ENCODE measurements at places on chromosomes 2 and 18.
A peak's percentile ranks its signal among the peaks of the same experiment; 100 is the strongest.

DNA sequence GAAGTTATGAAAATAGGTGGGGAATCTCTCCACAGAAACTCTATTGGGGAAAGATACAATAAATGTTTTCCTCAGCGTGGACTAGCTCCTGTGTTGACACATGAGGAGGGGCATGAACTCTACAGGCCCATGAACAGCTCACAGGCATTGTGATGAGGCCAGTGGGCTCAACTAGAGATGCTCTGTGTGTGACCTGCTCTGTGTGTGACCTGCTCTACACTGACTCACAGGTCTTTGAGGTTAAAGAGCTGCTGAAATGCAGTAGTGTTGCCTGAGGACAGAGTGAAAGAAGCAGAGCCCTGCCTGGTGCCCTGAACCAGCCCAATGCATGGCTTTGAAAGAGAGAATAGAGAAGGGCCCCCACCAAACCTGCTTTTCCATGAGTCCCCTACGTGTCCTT lies 117.6 kb downstream of the MCFD2 start:
- DNase-seq, result no peak

DNA sequence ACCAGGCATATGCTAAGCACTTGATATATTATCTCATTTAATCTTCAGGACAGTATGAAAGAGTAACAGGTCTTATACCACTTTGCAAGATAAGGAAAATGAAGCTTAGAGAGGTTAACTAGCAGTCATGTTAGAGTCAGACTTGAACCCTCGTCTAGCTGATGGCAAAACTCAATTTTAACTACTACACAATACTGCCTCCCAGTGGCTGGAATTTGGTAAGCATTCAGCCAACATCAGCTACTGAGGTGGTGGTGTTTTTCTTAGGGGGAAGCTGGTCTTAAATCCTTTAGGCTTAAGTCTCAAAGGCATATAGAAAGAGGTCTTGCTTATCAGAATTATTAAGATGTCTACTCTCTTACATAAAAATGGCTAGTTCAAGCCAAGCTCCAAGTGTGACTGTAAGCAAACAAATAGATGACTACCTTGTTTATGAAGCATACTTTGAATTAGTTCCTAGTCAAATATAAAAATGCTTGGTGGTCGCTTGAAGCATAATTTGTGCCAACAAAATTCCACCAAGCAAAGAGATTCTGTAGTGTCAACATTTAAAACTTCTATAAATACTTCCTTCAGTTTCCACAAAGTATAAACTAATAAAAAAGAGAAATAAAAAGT lies 325.4 kb upstream of the FIGN start:
- DNase-seq, result no peak

DNA sequence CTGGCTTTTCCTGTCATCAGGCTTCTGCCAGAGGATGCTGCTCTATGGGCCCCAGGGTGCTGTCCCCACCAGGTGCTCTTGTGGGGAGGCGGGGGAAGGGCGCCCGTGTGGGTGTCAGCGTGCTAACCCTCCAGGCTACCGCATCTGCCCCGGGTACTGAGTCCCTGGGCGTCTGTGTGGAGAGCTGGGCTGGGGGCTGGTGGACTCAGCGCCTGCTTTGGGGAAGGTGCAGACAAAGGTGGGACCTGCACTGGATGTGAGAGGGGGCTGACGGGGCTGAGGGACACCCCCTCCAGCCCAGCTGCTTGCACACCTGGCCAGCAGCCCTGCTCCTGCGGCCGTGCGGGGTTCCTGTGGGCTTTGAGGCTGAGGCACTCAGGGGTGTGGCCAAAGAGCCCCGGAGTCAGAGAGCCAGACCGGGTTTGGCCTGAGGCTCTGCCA lies 120.7 kb upstream of the PXDN start:
- no peak for DNase-seq

DNA sequence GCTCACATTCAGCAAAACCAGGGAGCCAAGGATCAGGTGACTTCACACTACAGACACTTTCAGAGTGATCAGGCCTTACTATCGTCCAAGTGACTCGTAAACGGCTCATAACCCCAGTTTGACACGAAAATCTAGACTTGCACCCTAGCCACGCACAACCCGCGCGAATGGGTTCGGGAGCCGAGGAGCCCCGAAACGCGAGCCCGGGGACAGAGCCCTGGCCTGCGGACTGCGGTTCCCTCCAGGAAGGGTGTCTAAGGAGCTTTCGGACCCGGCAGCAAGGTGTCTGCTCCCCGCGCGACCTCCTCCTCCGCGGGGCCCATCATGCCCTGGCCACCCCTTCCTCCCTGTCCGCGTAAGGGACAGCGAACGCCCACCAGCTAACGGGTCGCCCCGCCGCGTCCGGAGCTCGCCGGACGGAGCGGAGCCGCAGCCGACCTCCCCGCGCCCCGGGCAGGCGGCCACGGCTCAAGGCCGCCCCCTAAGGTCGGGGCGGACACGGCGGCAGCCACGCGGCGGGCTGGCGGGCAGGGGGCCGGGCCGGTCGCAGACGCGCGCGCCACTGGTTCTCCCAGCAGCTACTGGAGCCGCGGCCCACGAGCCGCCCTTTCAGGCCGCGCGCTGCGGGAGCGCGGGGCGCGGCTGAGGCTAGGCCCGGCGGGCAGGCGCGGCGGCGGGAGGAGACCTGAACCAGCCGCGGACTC lies 575 bp downstream of the ATL2 start:
- DNase-seq, result peak; percentile 78

GRCh38 chr2:41998186-41999127 lies 49.4 kb upstream of the PKDCC start:
- peak; percentile 77 for DNase-seq

GRCh38 chr2:8389431-8390108 lies 292.3 kb upstream of the ID2 start:
- DNase-seq, result no peak

DNA sequence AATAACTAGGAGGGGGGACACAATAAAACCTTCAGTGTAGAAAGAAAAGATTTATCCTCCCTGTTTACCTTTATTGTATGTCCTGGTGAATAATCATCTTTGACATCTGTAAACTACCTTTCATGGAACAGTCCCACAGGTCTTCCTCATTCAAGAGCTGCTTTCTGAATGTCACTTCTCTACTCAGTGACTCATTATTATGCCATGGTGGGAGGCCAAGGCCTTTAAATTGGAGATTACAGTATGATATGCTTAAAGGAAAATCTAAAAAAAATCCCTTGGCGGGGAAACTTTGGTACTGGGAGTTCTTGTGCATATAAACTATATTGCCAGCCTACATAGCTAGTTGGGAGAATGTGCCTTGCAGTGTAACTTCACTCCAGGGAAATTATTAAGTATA lies 713.0 kb downstream of the TDRD15 start:
- DNase-seq, result no peak

- DNase-seq, result no peak
These were observed 22.5 kb upstream of the MAP3K20 start for GRCh38 chr2:173053043-173053699.

- DNase-seq, result no peak
These were observed 632.8 kb downstream of the TSN start for GRCh38 chr2:122388208-122388607.

DNA sequence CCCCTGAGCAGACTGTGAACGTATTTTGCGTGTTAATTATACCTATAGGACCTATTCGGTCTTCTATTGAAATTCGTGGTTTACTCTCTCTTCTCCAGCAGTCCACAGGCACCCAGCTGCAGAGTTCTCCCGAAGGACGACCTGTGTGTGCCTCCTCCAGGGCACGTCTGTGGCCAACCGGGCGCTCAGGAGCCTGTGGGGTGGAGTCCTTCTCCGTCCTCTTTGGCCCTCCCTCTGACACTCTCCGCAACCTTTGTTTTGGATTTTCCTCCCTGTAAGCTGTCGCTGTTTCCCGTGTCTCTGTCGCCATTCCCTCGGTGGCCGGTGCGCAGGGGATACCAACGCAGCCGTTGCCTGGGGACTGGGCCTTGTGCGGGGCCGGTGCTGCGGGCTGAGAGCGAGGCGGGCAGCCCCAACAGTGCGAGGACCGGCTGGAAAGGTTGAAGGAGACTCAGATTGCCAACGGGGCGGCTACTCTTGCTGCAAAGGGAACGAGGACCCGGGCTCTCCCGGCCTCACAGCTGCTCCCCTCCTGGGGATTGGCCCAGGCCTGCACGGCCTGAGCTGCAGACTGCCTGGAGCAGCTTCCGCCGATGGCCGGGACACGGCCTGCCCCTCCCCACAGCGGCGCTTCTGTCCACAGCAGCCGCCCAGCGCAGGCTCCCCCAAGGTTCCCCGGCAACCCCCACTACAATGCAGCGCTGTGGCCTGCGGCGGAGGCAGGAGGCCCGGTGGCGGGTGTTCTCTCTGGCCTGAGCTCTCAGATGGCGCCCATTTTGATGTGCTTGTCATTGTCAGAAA lies 221.0 kb downstream of the MTX2 start:
- no peak for DNase-seq

- no peak for DNase-seq
These were observed 181.3 kb downstream of the CTIF start for GRCh38 chr18:48719974-48720654.

DNA sequence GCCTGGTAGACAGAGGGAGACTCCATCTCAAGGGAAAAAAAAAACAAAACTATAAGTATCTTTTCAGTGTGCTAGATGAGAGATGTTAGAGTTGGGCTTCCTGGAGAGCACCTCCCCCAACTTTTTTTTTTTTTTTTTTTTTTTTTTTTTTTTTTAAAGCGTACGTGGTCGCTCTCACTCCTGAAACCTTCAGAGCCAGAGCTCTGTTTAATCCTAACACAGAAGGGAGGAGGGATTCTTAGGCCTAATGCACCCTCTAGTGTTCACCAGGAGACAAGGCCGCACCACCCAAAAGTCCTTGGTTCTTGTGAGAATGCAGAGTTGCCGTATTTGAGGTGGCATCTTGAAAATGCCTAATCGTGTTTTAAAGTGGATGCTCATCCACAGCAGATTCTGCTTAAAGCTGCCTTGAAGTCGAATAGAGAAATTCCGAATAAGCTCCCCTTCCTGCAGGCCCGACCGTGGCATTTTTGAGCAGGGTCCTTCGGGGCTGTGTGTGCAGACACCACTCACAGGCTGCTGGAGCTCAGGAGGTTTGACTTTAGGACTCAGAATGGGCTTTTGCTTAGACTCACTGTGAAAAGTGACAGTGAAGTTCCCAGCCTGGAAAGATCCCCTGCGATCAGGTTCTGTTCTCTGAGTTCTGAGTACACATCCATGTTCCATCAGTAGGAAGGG lies 252.6 kb downstream of the AGAP1 start:
- DNase-seq, result no peak

DNA sequence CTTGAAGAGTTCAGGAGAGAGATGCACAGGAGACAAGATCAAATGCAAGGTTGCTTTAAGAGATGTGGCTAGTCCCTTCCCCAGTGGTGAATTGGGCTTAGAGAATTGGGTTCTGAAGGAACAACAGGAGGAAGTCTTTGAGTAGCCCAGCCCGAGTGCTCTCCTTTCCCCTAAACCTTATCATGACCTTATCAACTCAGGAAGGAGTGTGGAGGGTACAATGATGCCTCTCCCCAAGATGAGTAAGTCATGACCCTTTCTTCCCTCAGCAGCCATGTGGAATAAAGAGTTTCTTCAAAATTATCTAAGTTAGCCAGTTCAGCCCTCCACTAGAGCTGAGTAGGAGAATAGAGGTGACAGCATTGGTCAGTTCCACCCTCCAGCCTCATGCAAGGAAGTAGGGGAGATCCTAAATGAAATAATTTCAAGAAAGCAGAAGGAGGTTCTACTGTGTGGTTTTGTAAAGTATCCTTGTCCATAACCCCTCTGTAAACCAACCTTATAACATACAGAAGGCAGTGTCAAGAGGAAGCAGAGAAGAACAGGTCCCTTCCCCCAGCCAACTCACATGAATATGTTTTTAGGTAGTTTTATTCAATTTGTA lies 88.4 kb downstream of the ARHGAP15 start:
- DNase-seq, result no peak

DNA sequence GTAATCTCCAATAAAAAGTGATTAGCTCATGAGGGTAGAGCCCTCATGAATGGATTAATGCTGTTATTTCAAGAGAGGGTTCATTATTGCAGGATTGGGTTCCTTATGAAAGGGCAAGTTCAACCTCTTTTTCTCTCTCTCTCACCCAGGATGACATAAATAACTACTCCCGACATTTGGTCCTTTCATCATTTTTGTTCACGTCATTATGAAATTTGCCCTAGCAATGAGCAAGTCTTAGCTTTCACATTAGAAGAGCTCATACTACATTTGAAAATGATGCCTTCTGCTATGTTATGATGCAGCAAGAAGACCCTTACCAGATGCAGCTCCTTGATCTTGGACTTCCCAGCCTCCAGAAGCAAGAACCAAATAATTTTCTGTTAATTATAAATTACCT lies 152.5 kb downstream of the ICOS start:
- DNase-seq, result no peak

- no peak for DNase-seq
These were observed 21.9 kb upstream of the SEMA4C start for GRCh38 chr2:96891591-96892333.

GRCh38 chr18:61173554-61173953 lies 159.7 kb upstream of the CDH20 start:
- DNase-seq, result no peak

DNA sequence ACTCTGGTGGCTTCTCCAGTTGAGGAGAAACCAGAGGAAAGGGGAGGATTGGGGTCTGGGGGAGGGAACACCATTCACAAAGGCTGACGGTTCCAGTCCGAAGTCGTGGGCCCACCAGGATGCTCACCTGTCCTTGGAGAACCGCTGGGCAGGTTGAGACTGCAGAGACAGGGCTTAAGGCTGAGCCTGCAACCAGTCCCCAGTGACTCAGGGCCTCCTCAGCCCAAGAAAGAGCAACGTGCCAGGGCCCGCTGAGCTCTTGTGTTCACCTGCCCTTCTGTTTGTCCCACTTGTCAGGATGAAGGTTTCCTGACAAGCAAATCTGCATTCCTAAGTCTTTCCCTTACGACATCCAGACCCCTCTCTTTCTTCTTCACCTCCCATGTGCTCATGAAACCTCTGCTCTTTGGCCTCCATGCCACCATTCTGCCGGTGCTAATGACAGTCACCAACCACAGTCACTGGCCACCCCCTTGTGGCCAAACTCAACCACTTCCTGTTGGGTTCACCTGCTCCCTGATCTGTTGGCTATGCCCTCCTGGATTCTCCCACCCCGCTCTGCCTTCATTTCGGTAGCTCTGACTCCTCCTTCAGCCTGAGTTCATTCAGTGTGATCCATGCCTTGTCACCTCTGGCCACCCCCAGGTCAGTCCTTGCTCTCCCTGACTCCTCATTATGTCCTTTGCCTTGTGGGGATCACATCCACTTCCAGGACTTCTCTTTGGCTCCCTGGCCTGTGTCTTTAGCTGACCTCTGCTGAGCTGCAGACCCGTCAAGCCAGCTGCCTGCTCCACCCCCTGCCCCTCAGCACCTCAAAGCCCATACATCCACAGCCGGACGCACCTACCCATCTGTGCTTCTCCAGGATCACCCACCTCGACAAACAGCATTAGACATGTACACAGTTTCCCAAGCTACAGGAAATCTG lies 17.6 kb downstream of the EMX1 start:
- no peak for DNase-seq

DNA sequence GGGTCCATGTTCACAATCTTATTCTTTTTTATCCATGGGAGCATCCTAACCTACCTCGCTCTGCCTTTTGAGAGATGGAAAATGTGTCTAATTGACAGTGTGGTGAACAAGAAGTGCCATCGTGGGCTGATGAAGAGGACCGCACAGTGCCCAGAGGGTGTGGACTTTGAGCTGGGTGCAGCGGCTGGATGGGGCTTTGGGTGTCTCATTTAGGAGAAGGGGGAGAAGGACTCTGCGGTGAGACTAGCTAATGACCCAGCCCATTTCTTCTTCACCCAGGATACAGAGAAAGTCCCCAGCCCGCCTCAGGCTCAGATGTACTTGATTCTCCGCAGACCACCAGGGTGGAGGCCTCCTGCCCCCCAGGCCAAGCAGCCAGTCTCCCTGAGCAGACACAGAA lies 33.7 kb upstream of the SNTG2 start:
- no peak for DNase-seq

- no peak for DNase-seq
These were observed 26.6 kb upstream of the SLC14A2 start for GRCh38 chr18:45588376-45589355.

GRCh38 chr2:26848336-26849055 lies 564 bp downstream of the DPYSL5 start:
- no peak for DNase-seq
